ENCODE measurements at places on chromosomes 3 and 15. TPM values are rescaled to one million over a fixed set of nuclear protein-coding genes. Genes with fewer than 3 reads are reported as not detected.

GRCh38 chr3:42600958-42601675, 631 bp downstream of the NKTR start:
- peak; percentile 73 for DNase-seq

DNA sequence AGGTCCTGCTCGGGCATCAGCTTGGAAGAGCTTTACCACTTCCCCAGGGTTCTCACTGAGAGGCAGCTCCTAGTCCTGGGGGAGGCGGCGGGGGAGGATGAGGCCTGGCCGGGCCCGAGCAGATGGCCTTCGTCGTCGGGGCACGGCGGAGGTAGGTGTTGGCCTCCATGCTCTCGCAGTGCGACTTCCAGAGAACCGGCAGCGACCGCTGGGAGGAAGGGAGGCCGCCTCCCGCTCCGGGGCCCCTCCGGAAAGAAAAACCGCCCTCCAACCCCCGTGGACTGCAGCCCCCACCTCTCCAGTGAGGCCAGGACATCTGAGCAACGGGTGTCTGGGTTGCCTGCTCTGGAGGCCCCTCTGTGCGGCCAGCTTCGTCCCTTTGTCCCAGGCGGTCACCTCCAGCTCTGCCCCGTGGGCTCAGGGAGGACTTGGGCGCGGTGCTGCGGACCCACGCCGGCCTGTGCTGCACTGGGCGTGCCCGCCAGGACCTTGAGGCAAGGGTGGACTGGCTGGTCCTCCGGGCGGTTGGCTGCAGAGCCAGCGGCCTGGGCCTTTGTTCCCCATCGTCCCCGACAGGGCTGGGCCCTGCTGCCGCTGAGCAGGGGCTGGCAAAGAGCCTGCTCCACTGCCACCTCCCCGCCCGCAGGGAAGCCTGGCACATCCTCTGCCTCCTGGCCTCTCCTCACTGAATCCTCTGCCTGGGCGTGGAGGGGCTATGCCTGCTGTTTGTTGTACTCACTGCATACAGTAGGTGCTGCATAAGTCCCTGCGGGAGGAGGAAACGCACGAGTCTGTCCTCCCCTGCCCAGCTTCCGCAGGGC, 13.6 kb upstream of the GP9 start:
- DNase-seq = no peak

GRCh38 chr3:127167315-127168043, 25.5 kb upstream of the PRR23E start:
- DNase-seq = no peak

GRCh38 chr3:113103588-113103987, 107.8 kb upstream of the BOC start:
- DNase-seq = no peak

GRCh38 chr3:69320871-69321271, 65.0 kb downstream of the FRMD4B start:
- DNase-seq = no peak

C3orf22 gene
- total RNA-seq = not detected

Measured in MCF 10A (cell line).